Motor neuron (in vitro differentiated cells): ENCODE measurements at places on chromosomes 7 and 10.

- no peak for ATAC-seq
These were observed 99.4 kb downstream of the GRM8 start for GRCh38 chr7:127153315-127153714.

DNA sequence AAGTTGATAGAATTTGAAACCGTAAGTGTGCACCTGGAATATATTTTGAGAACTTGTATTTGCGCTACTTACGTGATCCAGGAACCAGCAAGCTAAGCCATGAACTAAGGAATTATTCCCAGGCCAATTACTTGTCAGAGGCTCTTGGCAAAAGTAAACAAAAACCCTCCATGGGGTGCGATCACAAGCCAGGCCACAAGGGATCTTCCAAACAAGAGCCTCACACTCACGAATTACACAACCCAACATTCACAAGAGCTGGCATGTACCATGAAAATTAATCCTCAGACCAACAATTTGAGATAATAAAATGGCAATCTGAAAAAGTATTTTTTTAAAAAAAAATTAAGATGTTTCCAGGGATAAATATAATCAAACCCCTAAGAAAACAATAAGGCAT, 467.0 kb upstream of the AKR1E2 start:
- no peak for ATAC-seq

DNA sequence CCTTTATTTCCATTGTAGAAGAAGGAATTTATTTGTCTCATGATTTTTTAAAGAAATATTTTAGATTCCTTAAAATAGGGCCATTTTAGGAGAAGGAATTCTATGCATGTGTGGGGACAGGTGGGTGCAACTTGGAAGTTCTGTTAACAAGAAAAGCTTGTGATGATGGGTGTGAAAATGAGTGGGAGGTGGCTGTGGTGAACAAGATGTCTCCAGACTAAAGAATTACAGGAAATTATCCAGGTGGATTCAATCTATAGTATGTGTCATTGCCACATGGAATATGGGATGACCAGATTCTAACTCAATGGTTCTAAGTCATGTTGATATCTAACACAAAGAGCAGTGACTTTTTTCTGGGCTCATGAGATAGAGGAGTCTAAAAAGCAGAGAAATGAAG, 229.6 kb upstream of the IGFBP3 start:
- ATAC-seq = no peak

DNA sequence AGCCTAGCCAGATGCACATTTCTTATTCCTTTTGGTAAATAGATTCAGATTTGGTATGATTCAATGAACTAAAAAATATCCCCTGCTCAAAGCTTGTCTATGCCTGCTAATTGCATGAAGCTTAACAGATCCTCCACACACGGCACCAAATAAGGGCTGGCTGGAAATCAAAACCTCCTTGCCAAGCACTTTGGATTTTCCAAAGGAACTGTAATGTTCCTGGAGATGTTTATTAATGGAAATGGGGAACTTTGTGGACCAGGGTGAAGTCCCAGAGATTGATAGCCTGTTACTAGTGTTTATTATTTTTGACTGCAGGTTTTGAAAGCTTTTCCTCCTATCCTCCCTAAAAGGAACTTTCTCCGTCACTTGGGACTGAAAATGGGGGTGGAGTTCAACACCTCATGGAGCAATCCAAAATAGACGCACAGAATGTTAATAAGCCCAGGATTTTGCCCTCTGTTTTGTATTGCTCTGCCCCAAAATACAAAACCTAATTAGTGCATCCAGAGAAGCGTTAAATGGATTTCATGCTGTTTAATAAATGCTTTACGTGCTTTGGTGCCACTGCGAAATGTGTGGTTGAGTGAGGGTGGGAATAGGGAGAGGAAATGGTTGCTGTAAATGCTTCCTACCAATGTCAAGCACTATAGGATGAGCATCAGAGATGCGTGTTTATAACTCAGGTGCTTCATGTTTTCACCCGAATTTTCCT, 1027.7 kb downstream of the LRMDA start:
- ATAC-seq = no peak

- no peak for ATAC-seq
These were observed 95.8 kb downstream of the WNT2 start for GRCh38 chr7:117227091-117227490.

DNA sequence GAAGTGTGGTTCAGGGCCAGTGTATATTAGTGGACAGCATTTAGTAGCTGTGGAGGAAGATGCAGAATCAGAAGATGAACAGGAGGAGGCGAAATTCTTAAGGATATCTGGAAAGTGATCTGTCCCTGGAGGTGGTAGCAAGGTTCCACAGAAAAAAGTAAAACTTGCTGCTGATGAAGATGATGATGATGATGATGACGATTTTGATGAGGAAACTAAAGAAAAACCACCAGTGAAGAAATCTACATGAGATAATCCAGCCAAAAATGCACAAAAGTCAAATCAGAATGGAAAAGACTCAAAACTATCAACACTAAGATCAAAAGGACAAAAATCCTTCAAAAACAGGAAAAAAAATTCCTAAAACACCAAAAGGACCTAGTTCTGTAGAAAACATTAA, 26.3 kb downstream of the TM9SF3 start:
- no peak for ATAC-seq

GRCh38 chr7:130286881-130287280, 6.1 kb upstream of the CPA4 start:
- no peak for ATAC-seq

DNA sequence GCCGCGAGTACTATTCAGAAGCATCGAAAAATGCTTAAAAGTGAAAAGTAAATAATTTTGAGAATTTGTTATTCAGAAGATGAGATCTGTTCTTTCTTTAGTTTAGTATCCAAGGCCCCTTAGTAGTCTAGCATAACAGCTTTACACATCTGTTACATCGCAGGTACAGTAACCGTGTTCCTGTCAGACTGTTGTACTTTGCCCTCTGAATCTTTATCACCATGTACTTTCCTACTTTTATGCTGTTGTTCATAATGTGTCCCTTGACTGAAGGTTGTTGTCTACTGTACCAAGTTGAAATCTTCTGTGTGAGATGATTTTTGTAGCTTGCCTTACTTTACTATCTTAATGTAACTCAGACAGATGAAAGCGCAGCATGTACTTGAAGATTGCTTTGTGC, 38.3 kb downstream of the WAC start:
- ATAC-seq = no peak

DNA sequence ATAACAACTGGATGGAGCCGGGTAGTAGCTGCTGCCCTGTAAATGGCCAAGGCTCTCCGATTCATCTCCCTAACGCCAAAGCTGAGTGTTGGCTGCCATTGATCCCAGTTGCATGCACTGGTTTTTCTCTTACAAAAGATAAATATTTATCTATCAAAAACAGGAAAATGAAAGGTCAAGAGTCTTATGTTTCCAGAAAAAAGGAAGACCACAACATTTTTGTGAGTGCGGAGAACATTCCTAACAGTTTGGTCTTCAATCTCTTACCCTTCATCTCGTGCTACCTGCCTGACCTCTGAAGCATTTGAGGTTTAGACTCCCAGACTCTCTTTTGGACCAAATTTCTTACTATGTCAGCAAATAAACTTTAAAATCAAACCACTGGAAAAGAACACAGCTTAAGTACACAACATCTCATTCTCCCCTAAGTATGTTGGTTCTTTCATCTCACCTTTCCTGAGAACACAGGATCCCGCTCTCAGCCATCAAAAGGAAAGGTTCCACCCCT, 61.6 kb downstream of the SORBS1 start:
- no peak for ATAC-seq

GRCh38 chr10:13536674-13537366, 8.0 kb upstream of the BEND7 start:
- ATAC-seq = peak; percentile 98

DNA sequence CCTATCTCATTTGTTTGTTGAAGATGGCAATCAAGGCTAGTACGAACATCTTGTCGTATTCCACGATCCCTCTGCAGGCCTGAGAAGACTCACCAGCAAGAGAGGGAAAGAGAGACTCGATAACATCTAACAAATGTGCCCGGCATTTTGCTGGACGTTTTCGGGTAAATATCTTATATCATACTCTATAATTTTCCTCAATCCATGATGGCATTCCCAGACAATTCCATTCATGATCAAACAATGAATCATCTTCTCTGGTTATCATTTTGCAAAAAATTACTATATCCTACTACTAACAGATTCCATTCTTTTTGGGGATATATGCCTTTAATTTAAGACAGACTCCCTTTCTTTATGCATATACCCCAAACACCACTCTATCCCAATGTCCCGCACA, 118.1 kb downstream of the TYW1B start:
- ATAC-seq = no peak

DNA sequence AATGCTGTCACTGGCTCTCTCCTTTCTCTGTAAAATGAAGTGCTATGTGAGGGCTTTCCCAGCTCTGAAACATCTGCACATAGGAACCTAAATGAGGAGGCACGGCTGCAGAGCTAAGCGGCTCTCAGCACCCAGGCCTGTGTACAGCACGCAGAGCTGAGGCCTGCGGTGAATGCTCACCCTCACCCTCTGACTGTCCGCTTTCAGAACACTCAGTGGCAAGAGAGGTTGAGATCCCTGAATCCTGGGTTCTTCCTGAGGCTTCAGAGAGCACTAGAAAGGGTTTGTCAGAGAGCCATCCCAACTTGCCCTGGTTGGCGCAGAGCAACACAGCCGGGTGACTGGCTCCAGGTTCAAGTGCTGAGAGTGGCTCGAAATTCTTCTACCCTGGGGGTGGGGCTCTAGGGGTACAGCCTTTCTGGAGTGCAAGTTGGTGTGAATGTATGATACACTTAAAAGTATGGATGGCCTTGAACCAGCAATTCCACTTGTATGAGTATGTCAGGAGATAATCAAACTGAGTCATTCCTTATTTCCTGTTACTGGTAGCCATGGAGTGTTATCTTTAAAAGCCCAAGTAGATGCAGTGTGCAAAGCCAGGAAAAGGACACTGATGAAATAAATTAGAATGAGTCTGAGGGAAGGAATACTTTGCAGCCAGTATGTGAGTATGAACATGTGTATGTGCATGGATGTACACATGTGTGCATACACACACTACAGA, 1.7 kb upstream of the CCDC201 start:
- ATAC-seq = no peak

- no peak for ATAC-seq
These were observed 3.8 kb upstream of the PKD2L1 start for GRCh38 chr10:100333661-100334440.

GRCh38 chr7:70237831-70238575, 639.7 kb downstream of the AUTS2 start:
- ATAC-seq = peak; percentile 72

DNA sequence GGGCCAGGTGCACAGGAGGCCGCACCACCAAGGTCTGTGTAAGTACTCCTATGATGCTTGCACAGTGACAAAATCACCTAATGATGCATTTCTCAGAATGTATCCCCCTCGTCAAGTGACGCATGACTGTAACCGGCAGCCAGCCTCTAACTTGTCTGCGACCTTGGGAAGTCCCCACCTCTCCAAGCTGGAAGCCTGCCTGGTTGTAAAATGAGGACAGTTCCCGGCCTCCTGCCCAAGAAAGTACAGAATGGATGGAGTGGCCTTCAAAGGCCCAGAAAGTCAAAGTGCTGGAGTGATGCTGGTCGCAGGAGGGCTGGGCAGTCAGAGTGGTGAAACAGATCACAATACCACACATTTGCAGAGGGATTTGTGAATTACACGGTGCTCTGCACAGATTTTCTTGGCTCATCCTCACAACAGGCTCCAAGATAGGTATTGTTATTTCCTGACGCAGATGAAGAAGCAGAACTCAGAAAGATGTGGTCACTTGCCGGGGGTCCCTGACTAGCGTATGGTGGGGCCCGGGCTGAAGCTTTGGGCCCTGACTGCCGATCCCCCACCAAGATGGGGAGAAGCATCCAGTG, 22.8 kb downstream of the SPOCK2 start:
- no peak for ATAC-seq

- no peak for ATAC-seq
These were observed 1.2 kb downstream of the DYDC2 start for GRCh38 chr10:80357851-80358125.

DNA sequence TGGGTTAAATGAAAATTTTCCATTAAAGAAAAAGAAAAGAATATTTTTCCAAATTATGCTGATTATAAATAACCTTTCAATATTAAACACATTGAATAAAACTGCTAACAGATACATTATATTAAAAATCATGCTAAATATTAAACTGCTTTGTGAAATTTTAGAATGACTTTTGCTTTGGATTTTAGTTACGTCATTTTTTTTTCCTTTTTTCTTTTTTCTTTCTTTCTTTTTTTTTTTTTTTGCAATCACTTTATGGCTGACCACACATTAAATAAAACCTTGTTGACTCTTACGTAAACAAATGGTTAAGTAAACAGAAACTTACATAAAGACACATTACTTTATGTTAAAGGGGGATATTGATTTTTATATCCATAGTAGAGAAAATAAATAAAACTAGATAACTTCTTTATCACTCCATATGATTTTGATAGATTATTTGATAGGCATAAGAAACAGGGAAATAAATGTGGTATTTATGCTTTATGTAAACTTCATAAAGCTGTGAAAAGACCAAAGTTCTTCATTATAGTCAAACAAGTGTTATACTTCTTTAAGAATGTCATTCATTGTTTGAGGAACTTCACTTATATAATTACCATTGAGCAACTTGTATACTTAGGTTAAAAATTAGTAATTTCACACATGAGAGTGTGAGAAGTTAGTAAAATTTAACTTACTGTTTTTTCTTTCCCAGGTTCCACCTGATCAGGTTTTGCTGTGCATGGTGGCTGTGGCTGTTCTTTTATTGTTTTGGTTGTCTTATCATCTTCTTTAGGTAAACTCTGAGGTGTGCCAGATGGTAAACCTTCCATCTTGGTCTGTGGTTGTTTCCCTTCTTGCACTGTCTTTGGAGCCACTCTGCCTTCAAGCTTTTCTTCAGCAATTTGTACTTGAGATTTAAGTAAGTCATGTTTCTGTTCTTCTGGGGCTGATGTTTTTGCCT, 197.3 kb downstream of the PCLO start:
- no peak for ATAC-seq

GRCh38 chr7:99562832-99563231, 4.4 kb downstream of the ZNF655 start:
- ATAC-seq = no peak

GRCh38 chr10:133355266-133355665, 2.6 kb downstream of the FUOM start:
- ATAC-seq = no peak

DNA sequence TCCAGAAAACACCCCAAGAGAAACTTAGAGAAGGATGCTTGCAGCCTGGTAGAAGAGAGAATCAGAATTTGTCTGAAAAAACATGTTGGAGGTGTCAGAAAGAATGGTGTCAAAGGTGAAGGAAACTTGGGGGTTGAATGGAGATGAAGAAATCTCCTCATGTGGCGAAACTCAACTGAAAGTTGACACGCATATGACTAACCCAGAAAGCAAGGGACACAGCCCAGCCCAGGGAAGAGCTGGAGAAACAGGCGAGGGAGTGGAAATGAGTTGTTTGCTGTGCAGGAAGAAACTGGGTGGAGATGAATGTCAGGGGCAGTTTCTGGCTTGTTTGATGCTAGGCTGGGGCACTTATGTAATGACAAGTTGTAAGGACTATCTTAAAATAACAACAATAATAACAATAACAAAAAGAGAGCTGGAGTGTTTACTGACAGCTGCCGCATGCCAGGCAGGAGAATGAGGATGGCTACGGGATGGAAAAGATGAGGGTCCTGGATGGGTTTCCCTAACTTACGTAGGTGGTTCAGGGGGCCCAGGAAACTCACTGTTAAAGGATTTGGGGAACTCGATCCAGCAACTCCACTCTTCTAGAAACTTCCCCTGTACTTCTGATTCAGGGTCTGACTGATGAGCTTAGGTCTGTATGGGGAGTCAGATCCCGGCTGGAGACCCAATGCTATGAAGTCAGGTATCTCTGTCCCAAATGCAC, 57.4 kb downstream of the MAP3K8 start:
- no peak for ATAC-seq

- no peak for ATAC-seq
These were observed 28.1 kb downstream of the ADAP1 start for GRCh38 chr7:926061-927030.
